ENCODE measurements at places on chromosomes 5 and 9.
A peak's percentile ranks its signal among the peaks of the same experiment; 100 is the strongest.

GRCh38 chr5:89279391-89280036 lies 396.5 kb upstream of the MEF2C start:
- no peak for DNase-seq

- DNase-seq, result no peak
Measured at GRCh38 chr5:139494832-139495231, 12.3 kb upstream of the STING1 start.

DNA sequence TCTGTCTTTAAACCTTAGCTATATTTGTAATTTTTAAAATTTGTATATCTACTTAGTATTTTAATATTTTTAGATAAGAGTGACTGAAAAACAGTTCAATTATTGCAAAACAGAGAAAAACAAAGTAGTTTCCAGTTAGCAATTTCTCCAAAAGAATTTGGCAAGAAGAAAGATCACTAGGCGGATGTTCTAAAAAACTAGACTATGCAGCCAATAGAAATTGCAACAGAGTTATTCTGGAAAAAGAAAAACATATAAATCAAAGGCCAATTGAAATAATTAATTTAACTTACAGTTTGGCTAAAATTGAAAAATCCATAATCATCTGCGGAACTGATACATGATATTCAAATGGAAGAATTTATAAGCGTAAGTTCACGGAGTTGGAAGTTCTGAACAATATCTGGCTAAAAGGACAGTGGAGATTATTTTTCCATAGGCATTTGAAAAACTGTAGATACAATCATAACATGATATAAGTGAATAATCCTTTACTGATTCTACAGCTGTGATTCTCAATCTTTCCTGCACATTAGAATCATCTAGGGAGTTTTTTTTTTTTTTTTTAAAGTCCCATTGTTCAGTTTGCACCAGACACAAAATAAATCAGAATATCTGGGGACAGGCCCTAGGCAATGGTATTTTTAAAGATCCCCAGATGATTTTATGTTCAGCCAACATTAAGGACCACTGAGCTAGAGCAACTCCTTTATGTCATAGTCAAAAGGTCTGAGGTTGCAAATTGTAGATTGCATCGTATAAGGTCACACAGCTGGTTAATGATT lies 605.1 kb upstream of the DAB2 start:
- no peak for DNase-seq

- DNase-seq, result peak; percentile 54
Measured at GRCh38 chr5:179258001-179258921, 87.0 kb downstream of the ADAMTS2 start.

GRCh38 chr9:5617749-5618148 lies 11.2 kb upstream of the RIC1 start:
- DNase-seq, result no peak

GRCh38 chr9:93907551-93908199 lies 47.5 kb downstream of the BARX1 start:
- DNase-seq, result no peak

- DNase-seq, result no peak
Measured at GRCh38 chr9:6552498-6553121, 92.9 kb downstream of the GLDC start.

GRCh38 chr9:121822093-121823085 lies 171.0 kb downstream of the DAB2IP start:
- peak; percentile 47 for DNase-seq

DNA sequence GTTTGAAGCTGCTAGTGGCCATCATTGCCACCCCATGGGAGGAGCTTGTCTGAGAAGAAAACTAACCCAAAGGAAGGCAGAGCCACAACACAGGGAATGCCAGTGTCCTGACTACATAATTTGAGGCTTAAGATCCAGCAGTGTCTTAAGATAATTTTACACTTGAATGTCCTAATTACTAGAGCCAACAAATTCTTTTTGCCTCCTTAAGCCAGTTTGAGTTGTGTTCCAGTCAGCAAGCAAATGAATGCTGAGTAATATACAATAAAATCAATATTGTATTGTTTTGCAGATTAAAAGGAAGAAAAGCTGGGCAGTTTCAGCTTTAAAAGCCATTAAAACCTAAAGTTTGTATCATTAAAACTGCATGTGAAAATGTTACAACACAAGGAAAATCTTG lies 13.9 kb downstream of the HTR4 start:
- DNase-seq, result no peak

DNA sequence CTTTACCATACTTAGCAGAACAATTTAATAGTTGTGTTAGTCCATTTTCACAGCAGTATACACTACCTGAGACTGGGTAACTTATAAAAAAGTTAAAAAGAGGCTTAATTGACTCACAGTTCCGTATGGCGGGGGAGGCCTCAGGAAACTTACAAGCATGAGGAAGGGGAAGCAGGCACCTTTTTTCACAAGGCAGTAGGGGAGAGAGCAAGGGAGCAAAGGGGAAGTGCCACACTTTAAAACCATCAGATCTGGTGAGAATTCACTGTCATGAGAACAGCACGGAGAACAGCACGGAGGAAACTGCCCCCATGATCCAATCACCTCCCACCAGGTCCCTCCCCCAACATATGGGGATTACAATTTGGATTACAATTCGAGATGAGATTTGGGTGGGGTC lies 269.9 kb downstream of the MTRR start:
- no peak for DNase-seq

DNA sequence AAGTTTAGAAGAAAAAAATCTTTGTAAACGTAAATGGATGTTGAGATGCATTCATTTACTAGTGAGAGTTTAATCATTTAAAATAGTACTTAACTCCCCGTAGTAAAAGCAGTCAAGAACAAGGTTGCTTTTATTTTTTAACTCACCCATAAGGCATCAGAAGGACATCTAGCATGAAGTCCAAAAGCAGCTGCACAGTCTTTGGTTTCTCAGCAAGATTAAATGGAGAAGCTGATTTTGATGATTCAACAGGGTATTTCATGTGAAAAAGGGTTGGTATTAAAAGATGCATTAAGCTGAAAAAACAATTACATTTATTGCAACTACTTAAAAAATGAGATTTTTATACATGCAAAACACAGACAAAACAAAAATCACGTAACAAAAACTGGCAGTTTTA lies 44.0 kb downstream of the ECPAS start:
- no peak for DNase-seq

DNA sequence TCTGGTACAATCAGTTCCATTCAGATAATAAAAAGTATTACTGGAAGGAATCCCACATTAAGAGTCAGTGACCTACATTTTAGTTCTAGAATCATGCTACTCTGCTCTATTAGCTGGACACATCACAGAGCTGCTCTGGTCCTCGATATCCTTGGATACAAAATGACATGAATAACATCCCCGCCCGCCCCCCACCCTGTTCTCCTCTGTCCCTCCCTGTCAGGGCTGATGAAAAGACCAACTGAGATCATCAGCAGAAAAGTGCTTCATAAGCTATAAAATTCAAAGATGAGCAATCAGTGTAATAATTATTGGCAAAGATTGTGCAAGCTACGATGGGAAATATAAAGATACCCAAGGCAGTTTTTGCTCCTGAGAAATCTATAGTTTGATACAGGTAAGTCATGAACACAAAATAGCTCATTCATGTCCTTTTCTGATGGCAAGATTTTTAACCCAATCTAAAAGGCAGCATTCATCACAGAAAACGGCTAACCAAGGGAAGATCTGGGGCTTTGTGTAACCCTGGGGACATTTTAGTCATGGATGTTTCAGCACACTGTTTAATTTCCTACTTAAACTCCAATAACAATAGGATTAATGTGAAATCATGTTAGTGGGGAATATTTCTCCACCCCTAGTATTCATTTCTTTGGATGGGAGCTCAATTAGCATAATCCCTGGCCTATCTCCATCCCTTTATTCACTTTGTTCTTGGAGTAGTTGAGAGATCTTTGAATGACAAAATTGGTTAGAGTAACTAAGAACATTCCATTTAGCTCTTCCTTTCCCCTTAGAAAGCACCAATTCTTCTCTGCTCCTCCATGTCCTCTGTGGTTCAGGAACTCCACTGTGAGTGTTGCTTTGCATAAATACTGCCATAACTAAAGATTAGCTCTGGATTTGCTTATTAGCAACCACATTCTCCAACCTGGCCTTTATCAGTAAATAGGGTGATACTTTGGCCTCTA lies 459.4 kb upstream of the GRIA1 start:
- no peak for DNase-seq

DNA sequence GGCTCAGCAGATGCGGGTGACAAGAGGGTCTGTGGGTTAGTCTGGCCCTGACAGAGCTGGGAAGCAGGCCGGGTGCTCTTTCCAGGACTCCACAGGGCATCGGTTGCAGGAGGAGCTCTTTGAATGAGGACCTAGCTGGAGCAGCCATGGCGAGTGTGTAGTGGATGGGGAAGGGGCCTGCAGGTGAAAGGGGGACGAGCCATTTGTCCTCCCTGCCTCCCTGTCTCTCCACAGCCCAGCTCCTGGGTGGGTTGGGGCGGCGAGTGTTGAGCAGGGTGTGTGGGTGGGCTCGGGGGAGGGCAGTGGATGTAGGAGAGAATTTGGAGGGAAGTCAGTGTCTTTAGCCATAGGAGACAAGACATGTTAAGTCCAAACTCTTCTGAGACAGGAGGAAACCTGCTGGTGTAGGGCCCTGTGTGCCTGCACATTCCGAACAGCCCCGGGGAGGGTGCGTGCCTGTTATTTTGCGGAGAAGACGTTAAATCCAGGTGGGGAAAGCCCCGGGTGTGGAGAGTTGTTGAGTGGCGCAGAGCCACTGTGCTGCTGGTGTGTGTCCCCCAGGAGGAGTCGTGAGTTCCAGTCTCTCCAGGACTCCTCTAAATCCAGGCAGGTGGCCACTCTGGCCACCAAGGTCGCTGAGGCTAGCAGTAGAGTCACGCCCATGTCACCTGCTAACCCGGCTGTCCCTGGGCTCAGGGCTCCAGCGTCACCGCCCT lies 73.6 kb downstream of the PSMB7 start:
- no peak for DNase-seq

GRCh38 chr9:75858497-75859092 lies 31.9 kb upstream of the PCSK5 start:
- DNase-seq, result no peak

DNA sequence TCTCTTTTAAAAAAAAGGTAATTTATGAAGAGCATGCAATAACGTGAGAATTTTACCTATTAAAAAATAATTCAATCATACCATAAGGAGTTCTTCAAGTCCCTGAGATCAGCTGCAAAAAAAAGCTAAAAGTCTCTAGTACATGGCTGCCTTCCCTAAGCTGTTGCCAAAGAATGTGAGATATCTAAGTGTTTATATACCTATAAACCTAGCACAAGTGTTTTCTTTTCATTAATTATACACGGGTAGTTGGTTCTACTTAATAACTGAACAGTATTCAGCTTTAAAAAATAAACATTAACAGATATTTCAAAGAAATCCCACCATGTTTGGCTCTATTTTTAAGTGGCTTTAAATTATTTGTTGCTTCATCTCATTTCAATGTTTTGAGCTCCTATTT lies 25.9 kb downstream of the FNBP1 start:
- DNase-seq, result no peak

- no peak for DNase-seq
Measured at GRCh38 chr9:69283003-69283402, 42.0 kb upstream of the ENTREP1 start.

DNA sequence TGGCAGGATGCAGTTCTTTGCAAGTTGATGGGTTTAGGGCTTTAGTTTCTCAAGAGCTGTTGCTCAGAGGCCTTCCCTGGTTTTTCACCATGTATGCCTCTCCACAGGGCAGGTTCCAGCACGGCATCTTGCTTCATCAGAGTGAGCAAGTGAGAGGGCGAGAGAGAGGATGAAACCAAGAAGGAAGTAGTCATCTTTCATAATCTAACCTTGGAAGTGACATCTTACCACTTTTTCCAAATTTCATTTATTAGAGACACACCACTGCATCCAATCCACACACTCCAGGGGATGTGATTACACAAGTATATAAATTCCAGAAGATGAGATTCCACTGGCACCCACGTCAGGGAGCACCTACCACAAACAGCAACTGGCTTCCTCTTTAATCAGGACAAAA lies 294.4 kb downstream of the MARCHF11 start:
- no peak for DNase-seq

GRCh38 chr5:66039701-66040100 lies 104.4 kb upstream of the SREK1 start:
- DNase-seq, result no peak

GRCh38 chr5:31208043-31208442 lies 14.6 kb downstream of the CDH6 start:
- DNase-seq, result no peak

GRCh38 chr9:14994738-14995137 lies 84.5 kb upstream of the FREM1 start:
- DNase-seq, result no peak

GRCh38 chr9:95666785-95667155 lies 150.0 kb upstream of the PTCH1 start:
- no peak for DNase-seq

- no peak for DNase-seq
Measured at GRCh38 chr5:53361708-53362107, 118.7 kb upstream of the FST start.

Measured in upper lobe of right lung (tissue), 1 donor.